Activated CD4-positive, alpha-beta T cell treated with anti-CD3 and anti-CD28 coated beads, Interleukin-2, amount 10 ng/mL, durations not matched to agents 7 days and 5 days (primary cell): ENCODE measurements at places on chromosomes 7 and 10.

- H3K36me3 ChIP-seq = no peaks in the 10 kb centered on the region
- peaks cover 12% of the 10 kb centered on the region for H3K4me1 ChIP-seq
- peak overlapping the region; percentile 61 for H3K4me3 ChIP-seq
- peaks cover 63% of the 10 kb centered on the region for H3K27me3 ChIP-seq
- peak overlapping the region; percentile 69 for H3K27ac ChIP-seq
- DNase-seq = peak; percentile 20
Measured at GRCh38 chr7:131555552-131556052, 826 bp downstream of the PODXL start.

- peaks cover 31% of the 10 kb centered on the region for H3K36me3 ChIP-seq
- no peak for DNase-seq
- no peak overlapping the region for H3K27ac ChIP-seq
- peaks cover 37% of the 10 kb centered on the region for H3K4me1 ChIP-seq
Measured at GRCh38 chr10:21726601-21727225, 192.7 kb downstream of the MLLT10 start.

- H3K27ac ChIP-seq = no peak overlapping the region
- H3K36me3 ChIP-seq = no peaks in the 10 kb centered on the region
- H3K27me3 ChIP-seq = no peaks in the 10 kb centered on the region
- H3K4me1 ChIP-seq = no peaks in the 10 kb centered on the region
- no peak for DNase-seq
- no peak overlapping the region for H3K4me3 ChIP-seq
Measured at GRCh38 chr7:36249091-36249490, 96.0 kb downstream of the EEPD1 start.

DNA sequence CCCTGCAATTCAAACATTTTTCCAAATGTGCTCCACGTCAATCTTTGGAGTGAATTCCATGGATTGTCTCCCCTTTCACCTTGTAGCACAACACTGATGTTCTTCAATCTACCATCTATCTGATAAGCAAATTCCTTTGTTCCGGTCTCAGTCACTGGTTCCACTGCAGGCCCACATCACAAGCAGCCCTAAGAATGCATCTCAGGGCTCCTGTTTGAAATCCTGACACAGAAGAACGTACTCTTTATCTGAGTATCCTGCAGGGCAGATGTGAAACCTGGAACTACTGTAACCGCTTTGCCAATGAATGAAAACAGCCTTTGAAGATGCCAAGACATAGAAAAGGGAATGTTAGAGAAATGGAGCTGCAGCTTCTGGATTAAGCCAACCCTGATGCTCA, 62.9 kb upstream of the FAM133B start:
- no peaks in the 10 kb centered on the region for H3K27me3 ChIP-seq
- no peak overlapping the region for H3K4me3 ChIP-seq
- H3K27ac ChIP-seq = no peak overlapping the region
- DNase-seq = no peak
- peaks cover 37% of the 10 kb centered on the region for H3K36me3 ChIP-seq
- H3K4me1 ChIP-seq = peaks cover 39% of the 10 kb centered on the region

DNA sequence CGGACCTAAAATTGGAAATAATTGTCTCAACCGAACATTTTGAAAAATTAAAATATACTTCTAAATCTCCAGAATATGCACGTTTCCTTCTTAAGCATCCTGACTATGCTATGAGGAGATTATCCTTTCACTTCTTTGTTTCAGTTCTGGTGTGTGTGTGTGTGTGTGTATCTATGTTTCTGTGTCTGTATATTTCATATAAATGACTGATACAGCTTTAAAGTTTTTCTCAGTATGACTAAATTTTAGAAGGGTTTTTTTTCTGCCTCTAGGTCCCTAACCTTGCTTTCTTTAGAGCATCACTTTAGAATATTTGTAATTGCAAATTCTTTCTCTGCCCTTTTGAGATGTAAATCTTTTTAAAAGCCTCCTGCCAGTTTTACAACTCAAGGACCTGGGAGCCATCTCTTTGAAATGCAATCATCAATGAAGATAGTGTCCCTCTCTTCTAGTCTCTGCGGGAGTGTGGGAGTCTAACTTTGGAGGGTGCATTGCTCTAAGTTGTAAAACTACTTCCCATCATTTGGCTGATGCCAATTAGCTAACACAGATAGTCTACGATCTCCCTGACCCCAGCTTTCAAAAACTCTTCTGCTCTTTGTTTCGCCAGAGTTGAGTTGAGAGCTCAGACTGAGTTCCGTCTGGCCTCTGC, 782.0 kb upstream of the ZWINT start:
- no peaks in the 10 kb centered on the region for H3K27me3 ChIP-seq
- H3K27ac ChIP-seq = no peak overlapping the region
- H3K4me3 ChIP-seq = no peak overlapping the region
- H3K36me3 ChIP-seq = no peaks in the 10 kb centered on the region
- H3K4me1 ChIP-seq = no peaks in the 10 kb centered on the region
- no peak for DNase-seq

GRCh38 chr7:22855049-22855392, 32.4 kb upstream of the TOMM7 start:
- peaks cover 44% of the 10 kb centered on the region for H3K4me1 ChIP-seq
- DNase-seq = no peak
- H3K4me3 ChIP-seq = peak overlapping the region; percentile 96
- H3K27ac ChIP-seq = peak overlapping the region; percentile 96
- H3K36me3 ChIP-seq = peaks cover 29% of the 10 kb centered on the region

- H3K4me1 ChIP-seq = no peaks in the 10 kb centered on the region
- no peak for DNase-seq
- H3K4me3 ChIP-seq = no peak overlapping the region
- no peaks in the 10 kb centered on the region for H3K27me3 ChIP-seq
- no peak overlapping the region for H3K27ac ChIP-seq
Measured at GRCh38 chr7:80533287-80533686, 21.4 kb upstream of the GNAT3 start.

DNA sequence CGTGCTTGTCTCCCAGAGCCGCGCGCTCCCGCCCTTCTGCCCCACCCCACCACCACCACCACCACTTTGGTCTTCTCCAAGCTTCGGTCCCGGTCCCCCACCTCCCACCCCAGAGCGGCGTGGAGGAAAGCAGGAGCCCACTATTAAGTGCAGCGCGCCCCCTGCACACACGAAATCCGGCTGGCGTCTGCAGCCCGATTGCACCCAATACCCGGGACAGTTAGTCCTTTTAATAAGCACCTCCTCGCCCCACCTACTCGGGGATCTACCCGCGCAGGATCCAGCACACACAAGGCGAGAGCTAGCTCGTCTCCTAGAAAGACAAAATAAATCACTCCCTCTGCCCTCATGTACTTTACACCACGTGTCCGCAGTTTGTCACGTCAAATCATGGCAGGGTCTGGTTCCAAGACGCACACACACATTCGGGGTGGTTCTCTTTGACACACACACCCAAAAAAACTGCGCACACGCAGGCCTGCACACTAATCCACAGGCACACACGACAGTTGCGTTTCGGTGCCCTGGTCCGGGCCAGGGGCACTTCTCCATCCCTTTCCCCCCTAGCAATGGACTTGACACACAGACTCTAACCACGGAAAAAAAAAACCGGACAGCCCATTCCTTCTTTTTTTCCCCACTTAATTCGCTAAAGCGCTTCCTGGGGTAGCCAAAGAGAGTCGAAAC, 1.6 kb downstream of the SFMBT2 start:
- H3K36me3 ChIP-seq = peaks cover 19% of the 10 kb centered on the region
- H3K27ac ChIP-seq = peak overlapping the region; percentile 92
- peak overlapping the region; percentile 80 for H3K4me3 ChIP-seq
- peak; percentile 62 for DNase-seq
- H3K4me1 ChIP-seq = peaks cover 57% of the 10 kb centered on the region

- H3K36me3 ChIP-seq = no peaks in the 10 kb centered on the region
- no peaks in the 10 kb centered on the region for H3K4me1 ChIP-seq
- no peak overlapping the region for H3K4me3 ChIP-seq
Measured at GRCh38 chr7:118731854-118732253, 507.4 kb downstream of the ANKRD7 start.

DNA sequence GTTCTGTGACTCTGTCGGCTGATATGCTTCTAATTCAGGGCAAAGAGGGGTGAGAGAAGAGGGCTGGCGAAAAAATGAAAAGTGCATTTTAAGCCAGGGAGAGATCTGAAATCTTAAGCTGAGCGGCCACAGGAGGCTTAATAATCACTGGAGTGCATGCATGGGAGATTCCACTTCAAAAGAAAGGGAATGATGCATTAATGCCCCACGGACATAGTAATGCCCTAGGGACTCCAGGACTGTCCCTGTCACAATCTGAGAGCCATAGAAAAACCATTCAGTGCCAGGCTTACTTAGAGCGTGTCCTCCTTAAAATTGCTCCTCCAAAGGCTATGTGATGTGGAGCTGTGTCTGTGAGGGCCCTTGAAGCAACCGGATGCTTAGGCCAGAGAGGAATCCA, 75.1 kb downstream of the NHLRC2 start:
- peaks cover 19% of the 10 kb centered on the region for H3K27me3 ChIP-seq
- no peak for DNase-seq
- H3K27ac ChIP-seq = no peak overlapping the region
- H3K36me3 ChIP-seq = peaks cover 4% of the 10 kb centered on the region

DNA sequence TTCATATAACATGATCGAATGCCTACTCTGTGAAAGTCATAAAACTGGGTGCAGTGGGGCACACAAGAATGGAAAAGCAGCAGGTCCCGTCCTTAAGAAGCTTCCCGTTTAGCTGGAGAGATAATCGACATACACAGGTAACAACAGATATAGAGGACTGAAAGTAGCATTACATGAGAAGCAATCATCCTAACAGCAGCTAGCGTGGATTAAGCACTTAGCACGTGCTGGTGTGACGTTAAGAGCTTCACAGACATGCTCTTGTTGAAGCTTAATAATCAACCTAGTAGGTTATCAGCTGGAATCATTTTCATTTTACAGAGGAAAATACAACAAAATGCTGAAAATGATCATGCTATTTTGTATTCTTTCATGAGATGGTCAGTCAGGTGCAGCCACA, 184.8 kb downstream of the GPAM start:
- no peaks in the 10 kb centered on the region for H3K36me3 ChIP-seq
- H3K27me3 ChIP-seq = peaks cover 3% of the 10 kb centered on the region
- H3K27ac ChIP-seq = no peak overlapping the region
- no peaks in the 10 kb centered on the region for H3K4me1 ChIP-seq

- no peaks in the 10 kb centered on the region for H3K27me3 ChIP-seq
- H3K4me3 ChIP-seq = no peak overlapping the region
- DNase-seq = no peak
- no peaks in the 10 kb centered on the region for H3K4me1 ChIP-seq
- no peaks in the 10 kb centered on the region for H3K36me3 ChIP-seq
Measured at GRCh38 chr7:152624228-152624627, 51.7 kb downstream of the XRCC2 start.

DNA sequence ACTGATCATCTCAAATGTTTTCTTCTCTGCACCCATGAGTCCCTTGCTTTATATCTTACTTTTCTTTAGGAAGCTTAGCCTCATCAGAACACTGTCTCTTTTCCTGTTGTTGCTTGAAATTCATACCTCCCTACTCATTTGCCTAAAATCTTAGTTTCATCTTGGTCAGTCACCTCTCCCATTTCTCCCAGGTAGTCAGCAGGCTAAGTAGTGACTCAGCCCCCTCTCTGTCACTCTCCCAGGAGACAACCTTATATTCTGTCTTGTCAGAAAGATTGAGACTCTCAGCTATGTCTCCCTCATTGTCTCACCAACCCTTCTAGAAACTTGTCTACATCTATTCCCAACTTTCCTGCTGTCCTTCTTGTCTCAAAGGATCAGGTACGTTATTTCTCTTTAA, 280.9 kb downstream of the BBS9 start:
- no peak for DNase-seq
- no peak overlapping the region for H3K4me3 ChIP-seq
- no peaks in the 10 kb centered on the region for H3K27me3 ChIP-seq
- no peak overlapping the region for H3K27ac ChIP-seq
- no peaks in the 10 kb centered on the region for H3K4me1 ChIP-seq

- no peaks in the 10 kb centered on the region for H3K27me3 ChIP-seq
- no peak overlapping the region for H3K27ac ChIP-seq
- no peak overlapping the region for H3K4me3 ChIP-seq
- peaks cover 14% of the 10 kb centered on the region for H3K4me1 ChIP-seq
Measured at GRCh38 chr10:86795353-86795752, 38.9 kb downstream of the BMPR1A start.

GRCh38 chr10:75542084-75542483, 110.7 kb downstream of the LRMDA start:
- no peaks in the 10 kb centered on the region for H3K36me3 ChIP-seq
- no peak overlapping the region for H3K27ac ChIP-seq
- no peaks in the 10 kb centered on the region for H3K4me1 ChIP-seq

DNA sequence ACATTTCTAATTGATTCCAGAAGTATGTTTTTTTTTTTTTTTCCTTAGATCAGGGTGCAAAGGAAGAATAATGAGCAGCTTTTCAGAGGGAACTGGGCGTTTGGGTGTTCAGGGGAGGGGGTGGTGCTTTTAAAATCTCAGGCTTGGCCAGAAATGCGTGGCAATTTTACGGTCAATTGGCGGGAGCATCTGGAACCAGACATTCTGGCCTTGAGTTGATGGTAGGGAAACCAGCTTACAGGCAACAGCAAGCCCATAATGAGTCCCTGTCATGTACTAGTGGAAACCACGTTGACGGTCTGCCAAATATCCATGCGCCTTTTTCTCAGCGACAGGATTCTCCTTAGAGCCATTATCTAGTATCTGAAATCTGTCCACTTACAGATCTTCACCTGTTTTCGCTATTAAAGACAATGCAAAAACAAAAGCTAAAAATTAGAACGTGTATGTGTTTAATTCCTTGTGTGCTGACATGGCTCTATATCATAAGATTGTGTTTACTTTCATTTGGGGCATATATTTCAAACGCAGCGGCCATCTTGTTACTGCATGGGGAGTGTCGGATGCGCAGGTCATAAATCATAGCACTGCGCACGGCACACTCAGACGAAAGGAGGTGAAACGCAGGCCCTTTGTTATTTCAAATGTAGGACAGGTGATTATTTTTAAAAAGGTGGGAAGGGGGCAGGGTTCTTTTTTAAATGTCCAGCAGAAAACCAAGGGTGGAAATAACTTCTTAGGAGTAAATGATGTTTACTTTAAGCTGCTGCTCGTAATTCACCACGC, 209.2 kb downstream of the AGMO start:
- H3K36me3 ChIP-seq = no peaks in the 10 kb centered on the region
- H3K4me3 ChIP-seq = no peak overlapping the region
- no peak for DNase-seq
- no peak overlapping the region for H3K27ac ChIP-seq
- H3K4me1 ChIP-seq = no peaks in the 10 kb centered on the region
- H3K27me3 ChIP-seq = no peaks in the 10 kb centered on the region

DNA sequence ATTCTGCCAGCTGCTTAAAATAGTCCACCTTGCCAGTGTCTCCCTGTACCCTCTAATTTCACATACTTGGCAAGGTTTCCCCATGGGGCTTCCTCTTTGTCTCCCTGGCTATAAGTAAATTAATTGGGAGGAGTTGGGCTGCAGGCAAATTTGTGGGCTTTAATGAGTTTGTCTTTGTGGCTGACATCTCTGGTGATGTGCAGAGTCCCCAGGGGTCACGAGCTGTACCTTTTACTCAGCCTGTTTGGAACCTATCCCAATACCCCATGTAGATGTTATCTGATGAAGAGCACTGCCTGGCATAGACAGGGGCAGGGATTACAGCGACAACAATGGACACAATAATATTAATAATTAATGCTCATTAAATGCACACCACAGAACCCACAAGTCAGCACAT, 132.5 kb downstream of the SLIT1 start:
- no peak overlapping the region for H3K27ac ChIP-seq
- no peaks in the 10 kb centered on the region for H3K4me1 ChIP-seq
- H3K27me3 ChIP-seq = peaks cover 2% of the 10 kb centered on the region
- no peak for DNase-seq
